ENCODE measurements at places on chromosomes 4 and X. TPM values are rescaled to one million over a fixed set of nuclear protein-coding genes. Genes with fewer than 3 reads are reported as not detected.

IL3RA gene
- total RNA-seq = 1.2 TPM

FAM184B gene
- not detected for total RNA-seq

QDPR gene
- total RNA-seq = 36.3 TPM

PNMA6E gene
- total RNA-seq = not detected

MAGEB2 gene
- not detected for total RNA-seq

RAB41 gene
- not detected for total RNA-seq

HPGD gene
- 3.4 TPM for total RNA-seq

NAA11 gene
- total RNA-seq = not detected

DNA sequence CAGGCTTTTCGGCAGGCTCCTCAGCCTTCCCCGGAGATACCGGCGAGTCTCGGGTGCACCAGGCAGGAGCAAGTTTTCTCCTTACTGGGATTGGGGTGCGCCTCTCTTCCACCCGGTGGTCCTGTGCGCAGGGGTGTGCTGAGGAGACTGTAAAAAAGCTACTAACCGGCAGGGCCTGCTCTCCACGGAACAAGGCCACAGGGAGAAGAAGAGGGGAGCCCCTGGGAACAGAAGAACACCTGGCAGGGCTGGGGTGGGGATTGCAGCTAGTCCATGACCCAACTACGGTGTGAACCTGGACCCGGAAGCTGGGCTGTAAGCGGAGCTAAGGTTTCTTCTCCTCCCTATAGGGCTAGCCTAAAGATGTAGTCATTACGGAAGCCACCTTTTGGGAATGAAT lies 17.7 kb upstream of the ZIC3 start:
- H3K27ac ChIP-seq = no peak overlapping the region
- H3K36me3 ChIP-seq = no peaks in the 10 kb centered on the region
- peaks cover 9% of the 10 kb centered on the region for H3K4me1 ChIP-seq
- H3K4me3 ChIP-seq = no peak overlapping the region
- DNase-seq = no peak
- peaks cover 37% of the 10 kb centered on the region for H3K27me3 ChIP-seq

DNA sequence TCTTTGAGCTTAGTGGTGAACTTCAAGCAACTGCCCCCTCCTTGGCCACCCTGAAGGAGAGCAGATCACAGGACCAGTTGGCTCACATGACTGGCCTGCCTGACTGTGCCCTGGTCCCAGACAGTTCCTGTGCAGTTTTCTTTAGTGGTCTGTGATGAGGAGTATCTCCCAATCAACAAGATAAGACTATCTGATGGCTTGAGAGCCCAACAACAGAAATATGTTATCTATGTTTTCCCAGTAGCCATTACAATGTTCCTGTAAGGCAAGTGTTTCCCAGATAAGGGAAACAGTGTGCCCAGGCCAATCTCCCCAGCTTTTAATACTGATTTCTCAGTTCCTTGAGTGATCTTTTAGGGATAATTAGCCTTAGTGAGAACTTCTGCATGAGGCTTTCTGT lies 14.2 kb upstream of the TIMM8A start:
- no peak overlapping the region for H3K27ac ChIP-seq
- H3K4me1 ChIP-seq = no peaks in the 10 kb centered on the region
- no peak for DNase-seq
- no peaks in the 10 kb centered on the region for H3K27me3 ChIP-seq
- H3K36me3 ChIP-seq = no peaks in the 10 kb centered on the region

GRCh38 chr4:93740890-93741289 lies 87.7 kb upstream of the ATOH1 start:
- no peak for DNase-seq
- H3K4me1 ChIP-seq = no peaks in the 10 kb centered on the region
- no peaks in the 10 kb centered on the region for H3K36me3 ChIP-seq

DNA sequence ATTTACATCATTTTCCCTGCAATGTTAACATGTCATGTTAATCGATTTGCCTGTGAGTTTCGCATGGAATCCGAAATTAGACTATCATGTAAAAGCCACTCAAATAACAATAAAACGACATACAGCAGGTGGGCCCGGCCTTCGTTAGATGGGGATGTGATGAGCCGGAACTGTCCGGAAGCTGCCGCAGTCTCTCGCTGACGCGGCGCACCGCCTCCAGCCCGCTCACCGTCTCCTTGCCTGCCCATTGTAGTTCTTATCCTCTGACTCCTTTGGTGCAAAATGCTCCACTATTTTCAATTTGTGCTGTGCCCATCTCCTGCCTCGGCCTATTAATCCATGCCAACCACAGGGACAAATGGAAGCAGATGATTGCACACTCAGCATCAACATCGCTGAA lies 877.5 kb upstream of the TENM3 start:
- no peaks in the 10 kb centered on the region for H3K4me1 ChIP-seq
- H3K27me3 ChIP-seq = no peaks in the 10 kb centered on the region
- H3K27ac ChIP-seq = no peak overlapping the region
- DNase-seq = no peak
- no peaks in the 10 kb centered on the region for H3K36me3 ChIP-seq

DNA sequence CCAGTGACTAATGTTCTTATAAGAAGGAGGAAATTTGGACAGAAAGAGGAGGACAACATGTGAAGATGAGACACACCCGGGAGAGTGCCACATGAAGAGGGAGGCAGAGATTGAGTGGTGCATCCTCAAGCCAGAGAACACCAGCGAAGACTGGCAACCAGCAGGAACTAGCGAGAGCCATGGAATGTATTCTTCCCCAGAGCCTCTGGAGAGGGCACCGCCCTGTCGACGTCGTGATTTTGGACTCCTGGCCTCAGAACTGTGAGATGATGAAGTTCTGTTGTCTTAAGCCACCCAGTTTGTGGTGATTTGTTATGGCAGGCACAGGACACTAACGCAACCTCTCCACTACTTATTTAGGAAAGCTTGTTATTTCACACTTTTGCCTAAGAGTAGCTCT lies 196.0 kb upstream of the TLL1 start:
- H3K27ac ChIP-seq = no peak overlapping the region
- no peaks in the 10 kb centered on the region for H3K27me3 ChIP-seq
- H3K4me3 ChIP-seq = no peak overlapping the region
- no peak for DNase-seq
- H3K36me3 ChIP-seq = no peaks in the 10 kb centered on the region

DNA sequence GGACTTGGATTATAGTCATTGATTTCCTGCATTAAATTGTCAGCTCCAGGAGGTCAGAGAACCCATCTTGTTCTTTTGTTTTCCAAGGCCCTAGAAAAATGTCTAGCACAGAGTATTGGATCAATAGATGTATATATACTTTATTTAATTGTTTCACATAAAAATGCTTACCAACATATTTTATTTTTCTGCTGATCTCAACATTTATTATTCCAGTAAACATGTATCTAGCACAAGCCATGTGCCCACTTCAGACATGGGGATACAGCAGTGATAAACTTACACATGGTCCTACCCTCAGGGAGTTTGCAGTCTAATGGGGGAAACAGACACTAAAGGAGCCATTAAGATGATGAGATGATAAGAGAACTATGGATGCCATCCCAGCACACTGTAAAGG lies 49.1 kb upstream of the TBC1D9 start:
- no peak overlapping the region for H3K27ac ChIP-seq
- DNase-seq = no peak
- H3K4me3 ChIP-seq = no peak overlapping the region
- no peaks in the 10 kb centered on the region for H3K36me3 ChIP-seq
- H3K27me3 ChIP-seq = peaks cover 14% of the 10 kb centered on the region
- no peaks in the 10 kb centered on the region for H3K4me1 ChIP-seq

- H3K4me3 ChIP-seq = peak overlapping the region; percentile 53
- H3K36me3 ChIP-seq = no peaks in the 10 kb centered on the region
- H3K27me3 ChIP-seq = no peaks in the 10 kb centered on the region
- no peak for DNase-seq
- H3K27ac ChIP-seq = peak overlapping the region; percentile 97
- peaks cover 80% of the 10 kb centered on the region for H3K4me1 ChIP-seq
Measured at GRCh38 chr4:89296896-89297295, 10.7 kb downstream of the GPRIN3 start.

DNA sequence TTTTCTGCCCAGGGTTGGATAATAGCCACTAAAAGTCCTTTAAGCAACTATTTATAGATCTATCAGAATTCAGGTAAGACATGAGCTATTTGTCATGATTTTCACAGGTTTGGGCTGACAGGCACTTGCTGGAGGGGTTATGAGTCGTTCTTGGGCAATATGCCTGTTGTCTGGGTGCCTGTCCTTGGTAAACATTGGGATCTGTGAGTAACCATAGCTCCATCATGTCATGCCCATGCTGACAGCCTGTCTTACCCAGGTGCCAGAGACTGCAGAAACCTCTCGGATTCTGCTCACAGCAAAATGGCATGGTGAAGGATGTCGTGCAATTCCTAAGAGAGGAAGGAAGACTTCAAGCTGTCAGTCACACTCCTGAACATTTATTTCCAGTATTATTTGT lies 116.0 kb upstream of the PUDP start:
- H3K27ac ChIP-seq = no peak overlapping the region
- H3K4me3 ChIP-seq = no peak overlapping the region
- H3K4me1 ChIP-seq = no peaks in the 10 kb centered on the region
- no peaks in the 10 kb centered on the region for H3K27me3 ChIP-seq
- no peak for DNase-seq

DNA sequence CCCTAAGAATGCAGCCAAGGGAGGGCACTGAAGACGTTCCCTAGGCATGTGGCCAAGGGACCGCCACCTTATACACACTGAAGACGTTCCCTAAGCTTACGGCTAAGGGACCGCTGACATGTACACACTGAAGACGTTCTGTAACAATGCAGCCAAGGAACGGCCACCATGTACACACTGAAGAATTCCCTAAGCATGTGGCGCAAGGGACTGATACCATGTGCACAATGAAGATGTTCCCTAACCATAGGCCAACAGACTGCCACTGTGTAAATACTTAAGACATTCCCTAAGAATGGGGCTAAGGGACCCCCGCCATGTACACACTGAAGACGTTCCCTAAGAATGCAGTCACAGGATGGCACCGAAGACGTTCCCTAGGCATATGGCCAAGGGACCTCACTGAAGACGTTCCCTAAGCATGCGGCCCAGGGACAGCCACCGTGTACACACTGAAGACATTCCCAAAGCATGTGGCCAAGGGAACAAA lies 36.1 kb downstream of the DHRSX start:
- H3K36me3 ChIP-seq = peaks cover 7% of the 10 kb centered on the region
- no peak for DNase-seq
- no peaks in the 10 kb centered on the region for H3K4me1 ChIP-seq
- no peak overlapping the region for H3K4me3 ChIP-seq

DNA sequence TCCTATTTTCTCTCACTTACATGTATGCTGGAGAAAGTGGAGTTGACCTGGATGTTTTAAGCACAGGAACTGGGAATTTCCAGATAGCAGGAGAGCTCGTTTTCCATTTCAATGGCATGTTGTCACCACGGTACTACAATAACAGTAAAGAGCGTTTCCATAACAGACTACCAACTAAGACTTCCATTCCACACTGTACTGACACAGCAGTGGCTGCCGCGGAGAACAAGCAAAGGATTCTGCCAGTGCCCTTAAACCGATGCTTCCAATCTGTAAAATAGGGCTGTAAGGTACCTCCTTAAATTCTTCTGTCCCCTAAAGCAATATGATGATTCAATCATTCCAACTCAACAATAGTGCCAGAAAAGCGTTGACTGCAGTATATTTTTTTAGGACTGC lies 143.9 kb downstream of the KLHL13 start:
- no peaks in the 10 kb centered on the region for H3K27me3 ChIP-seq
- no peak overlapping the region for H3K4me3 ChIP-seq
- H3K36me3 ChIP-seq = no peaks in the 10 kb centered on the region
- H3K27ac ChIP-seq = no peak overlapping the region

DNA sequence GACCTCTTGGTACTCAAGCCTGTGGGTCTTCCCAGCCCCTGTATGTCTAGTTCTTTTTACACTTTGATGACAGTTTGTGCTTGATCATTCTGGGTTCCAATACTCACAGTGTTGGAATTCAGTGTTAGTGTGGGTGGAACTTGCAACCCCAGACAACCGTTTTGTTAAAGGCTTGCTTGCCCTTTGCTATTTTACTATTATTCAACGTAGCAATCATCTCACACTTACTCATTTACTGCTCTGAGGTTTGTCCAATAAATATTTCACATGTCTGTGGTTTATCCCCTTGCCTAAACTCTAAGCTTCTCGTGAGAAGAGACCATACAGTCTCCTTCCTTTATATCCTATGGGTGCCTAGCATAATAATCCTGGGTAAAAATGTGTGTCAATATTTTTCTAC lies 15.3 kb downstream of the CCNG2 start:
- no peak for DNase-seq
- H3K4me3 ChIP-seq = no peak overlapping the region
- peaks cover 4% of the 10 kb centered on the region for H3K36me3 ChIP-seq
- no peak overlapping the region for H3K27ac ChIP-seq
- no peaks in the 10 kb centered on the region for H3K27me3 ChIP-seq
- no peaks in the 10 kb centered on the region for H3K4me1 ChIP-seq

DNA sequence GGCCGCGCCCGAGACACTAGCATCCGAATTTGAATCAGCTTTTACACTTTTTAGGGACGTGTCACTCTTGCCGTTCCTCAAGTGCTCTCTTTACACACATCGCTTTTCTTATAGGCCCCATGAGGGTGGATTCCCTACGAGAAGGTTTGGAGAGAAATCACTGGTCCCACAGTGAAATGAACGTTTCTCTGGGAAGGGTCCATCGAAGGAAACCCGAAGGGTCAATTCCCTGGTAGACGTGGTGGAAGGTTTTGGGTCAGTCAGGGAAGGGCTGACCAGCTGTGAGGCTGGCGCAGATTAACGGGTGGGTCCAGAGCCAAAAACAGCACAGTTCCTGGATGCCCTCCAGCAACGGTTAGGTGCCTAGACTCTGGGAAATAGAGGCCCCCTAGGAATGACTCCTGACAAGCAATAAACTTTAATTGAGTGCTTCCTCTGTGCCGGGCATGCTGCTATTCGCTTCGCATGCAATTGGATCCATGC lies 35.9 kb downstream of the ETDC start:
- H3K27me3 ChIP-seq = no peaks in the 10 kb centered on the region
- H3K4me3 ChIP-seq = peak overlapping the region; percentile 76
- peak overlapping the region; percentile 72 for H3K27ac ChIP-seq
- H3K36me3 ChIP-seq = peaks cover 18% of the 10 kb centered on the region
- no peak for DNase-seq
- peaks cover 33% of the 10 kb centered on the region for H3K4me1 ChIP-seq

DNA sequence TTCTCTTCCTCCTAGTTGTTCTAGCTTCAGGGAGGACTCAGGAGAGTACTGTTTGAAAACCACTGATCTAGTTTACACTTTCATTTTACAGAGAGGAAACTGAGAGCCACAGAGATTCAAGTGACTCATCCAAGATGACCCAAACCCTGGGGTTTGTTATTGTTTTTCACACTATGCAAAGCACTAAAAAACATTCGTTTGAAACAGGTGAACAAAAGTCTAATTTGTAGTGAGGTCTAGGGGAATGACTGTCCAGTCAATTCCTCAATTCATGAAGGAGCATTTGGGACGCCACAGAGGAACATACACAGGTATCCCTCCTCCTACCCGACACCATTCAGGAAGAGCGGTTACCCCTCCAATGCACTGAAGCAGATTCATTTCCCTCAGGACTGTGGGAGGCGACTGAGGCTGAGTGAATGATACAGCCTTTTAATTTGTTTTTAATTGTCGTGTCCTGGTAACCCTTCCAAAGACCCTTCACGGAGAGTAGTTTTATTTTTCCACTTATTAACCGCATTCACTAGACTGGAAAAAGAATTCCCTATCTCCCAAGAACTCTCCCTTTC lies 30.3 kb downstream of the TLR10 start:
- no peak overlapping the region for H3K27ac ChIP-seq
- H3K36me3 ChIP-seq = peaks cover 3% of the 10 kb centered on the region
- H3K4me1 ChIP-seq = peaks cover 7% of the 10 kb centered on the region
- no peak for DNase-seq

- no peak for DNase-seq
- H3K27me3 ChIP-seq = no peaks in the 10 kb centered on the region
- peak overlapping the region; percentile 91 for H3K27ac ChIP-seq
- H3K4me1 ChIP-seq = peaks cover 8% of the 10 kb centered on the region
Measured at GRCh38 chrX:55451626-55451989, 319 bp upstream of the MAGEH1 start.

All from activated CD4-positive, alpha-beta memory T cell treated with anti-CD3 and anti-CD28 coated beads for 36 hours (primary cell).